ENCODE measurements at places on chromosomes 7 and 10. TPM values are rescaled to one million over a fixed set of nuclear protein-coding genes. Genes with fewer than 3 reads are reported as not detected.

DNA sequence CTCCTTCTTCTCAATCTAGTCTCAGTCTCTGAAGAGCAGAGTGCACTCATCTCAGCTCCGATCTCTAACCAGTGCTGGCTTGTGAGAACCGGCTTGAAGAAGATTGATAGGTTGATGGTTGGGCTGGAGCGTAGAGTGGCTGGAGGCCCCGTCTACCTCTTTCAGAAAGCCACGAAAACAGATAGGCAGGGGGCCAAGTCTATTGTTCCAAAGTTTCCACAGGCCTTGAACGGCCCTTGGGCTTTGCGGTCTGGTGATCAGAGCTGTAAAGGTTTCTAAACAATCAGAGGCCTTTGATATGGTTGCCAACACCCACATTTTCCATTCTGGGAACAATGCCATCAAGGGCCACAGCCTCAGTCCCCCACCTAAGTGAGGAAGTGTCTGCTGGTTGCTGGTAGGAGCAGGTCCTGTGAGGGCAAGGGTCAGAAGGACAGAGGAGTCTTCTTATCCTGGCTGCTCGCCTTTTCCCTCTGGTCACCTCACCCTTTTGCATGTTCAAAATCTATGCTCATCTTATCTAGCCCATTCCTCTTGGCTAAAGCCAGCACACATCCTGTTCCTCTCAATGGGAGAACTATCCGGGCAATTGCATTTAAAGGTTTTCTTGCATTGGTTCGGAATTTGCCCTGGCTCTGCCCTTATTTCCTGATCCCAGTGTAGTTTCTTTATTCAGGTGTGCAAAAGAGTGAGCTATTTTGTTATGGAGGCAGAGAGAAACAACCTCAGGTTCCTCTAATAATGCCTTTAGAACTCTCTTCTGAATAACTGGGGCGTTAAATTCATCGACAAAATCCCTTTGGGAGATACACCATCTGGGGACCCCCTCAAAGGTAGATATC lies 70.3 kb upstream of the KMT2E start:
- DNase-seq: no peak

GRCh38 chr10:71040846-71041605 lies 152.7 kb upstream of the PCBD1 start:
- no peak for DNase-seq

ACSL5 gene
- not detected for total RNA-seq

DNA sequence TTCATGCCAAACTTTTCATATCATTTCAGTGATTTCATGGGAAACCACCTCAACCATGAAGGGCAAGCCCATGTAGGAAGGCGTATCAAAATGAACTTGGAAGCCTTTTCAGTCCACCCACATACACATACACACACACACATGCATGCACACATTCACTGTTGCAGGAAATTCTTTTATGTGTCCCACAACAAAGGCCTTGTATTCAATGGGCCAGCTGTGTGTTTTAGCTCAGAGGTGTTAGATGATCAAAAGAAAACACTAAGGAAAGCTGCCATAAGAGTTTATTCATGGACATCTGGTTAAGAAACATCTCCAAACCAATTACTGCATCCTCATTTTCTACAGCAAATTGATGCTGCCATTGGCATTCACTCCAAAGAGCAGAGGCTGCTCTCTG lies 74.4 kb upstream of the STK17A start:
- DNase-seq: no peak

DNA sequence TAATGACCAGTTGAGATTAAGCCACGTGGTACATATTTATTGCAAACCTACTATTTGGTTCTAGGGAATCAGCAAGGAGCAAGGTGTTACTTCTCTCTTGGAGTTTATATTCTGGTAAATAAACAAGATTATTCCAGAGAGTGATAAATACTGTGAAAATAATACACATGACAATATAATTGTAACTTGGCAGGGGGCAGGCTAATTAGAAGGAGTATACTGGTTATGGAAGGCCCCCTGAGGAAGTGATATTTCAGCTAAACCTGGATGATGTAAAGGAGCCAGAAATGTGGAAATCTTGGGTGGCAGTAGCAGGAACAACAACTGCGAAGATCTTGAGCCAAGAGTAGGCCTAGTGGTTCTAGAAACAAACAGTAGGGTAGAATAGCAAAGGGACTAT lies 111.8 kb downstream of the SDK1 start:
- no peak for DNase-seq

GRCh38 chr7:10888861-10889260 lies 84.8 kb upstream of the PHF14 start:
- DNase-seq: no peak

- peak; percentile 21 for DNase-seq
Measured at GRCh38 chr7:91759205-91759863, 121.2 kb downstream of the MTERF1 start.

GRCh38 chr10:119478111-119478802 lies 64.3 kb downstream of the RGS10 start:
- no peak for DNase-seq

- DNase-seq: no peak
Measured at GRCh38 chr10:120145107-120145506, 252.6 kb downstream of the SEC23IP start.

Data from SJCRH30 (cell line).